ENCODE measurements at places on chromosomes 7 and 10.

DNA sequence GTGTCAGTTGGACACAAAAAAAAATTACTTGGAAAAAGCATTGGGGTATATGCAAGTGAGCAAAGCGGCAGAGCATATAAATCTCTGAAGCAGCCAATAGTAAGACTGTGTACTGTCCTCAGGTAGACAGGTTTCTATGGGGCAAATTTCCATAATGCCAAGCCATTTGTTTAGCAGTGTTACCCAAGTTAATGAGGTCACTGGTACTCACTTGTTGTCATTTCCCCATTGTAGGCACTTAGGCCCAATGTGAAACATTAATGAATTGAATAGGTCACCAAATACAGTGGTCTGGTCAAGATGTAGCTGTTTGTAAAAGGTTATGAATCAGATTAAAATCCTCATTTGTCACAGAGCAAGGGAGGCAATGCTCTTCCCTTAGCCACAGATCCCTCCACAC lies 27.5 kb downstream of the HOXA1 start:
- no peak for DNase-seq

DNA sequence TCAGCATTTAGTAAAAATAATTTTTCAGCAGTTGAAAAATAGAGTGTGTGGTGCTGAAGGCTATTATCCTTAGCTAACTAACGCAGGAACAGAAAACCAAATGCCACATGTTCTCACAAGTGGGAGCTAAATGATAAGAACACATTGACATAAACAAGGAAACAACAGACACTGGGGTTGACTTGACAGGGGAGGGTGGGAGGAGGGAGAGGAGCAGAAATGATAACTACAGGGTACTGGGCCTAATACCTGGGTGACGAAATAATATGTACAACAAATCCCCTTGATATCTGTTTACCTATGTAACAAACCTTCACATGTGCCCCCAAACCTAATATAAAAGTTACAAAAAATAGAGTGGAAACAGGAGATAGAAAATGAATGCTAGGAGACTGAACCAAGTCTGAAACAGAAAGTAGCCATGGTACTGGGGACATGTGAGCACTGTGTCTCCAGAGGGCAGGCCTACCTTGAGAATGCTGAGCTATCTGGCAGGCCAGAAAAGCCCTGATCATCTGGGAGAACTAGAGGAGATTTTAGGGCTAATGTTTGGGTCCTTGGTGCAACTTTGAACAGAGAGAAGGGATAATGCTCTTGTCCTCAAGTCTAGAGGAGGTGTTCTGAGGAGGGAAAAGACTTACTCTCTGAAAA lies 4.7 kb upstream of the EFCAB10 start:
- no peak for DNase-seq

DNA sequence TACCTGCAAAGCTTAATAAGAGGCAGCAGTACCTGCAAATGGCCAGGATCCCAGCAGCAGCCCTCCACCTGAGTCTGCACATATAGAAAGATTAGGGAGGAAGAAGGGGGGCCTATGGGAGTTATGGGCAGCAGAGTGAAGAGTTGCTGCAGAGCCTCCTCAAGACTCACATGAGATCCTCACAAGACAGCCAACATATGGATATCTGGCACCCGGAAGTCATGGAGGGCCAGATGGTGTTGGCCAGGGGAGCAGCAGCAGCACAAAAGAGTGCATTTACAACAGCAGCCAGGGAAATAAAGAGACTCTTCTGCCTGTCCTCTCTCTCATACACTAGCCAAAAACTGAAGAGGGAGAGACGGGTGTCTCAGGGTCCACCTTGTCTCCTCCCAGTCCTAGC lies 4.0 kb upstream of the TAS2R40 start:
- no peak for DNase-seq

DNA sequence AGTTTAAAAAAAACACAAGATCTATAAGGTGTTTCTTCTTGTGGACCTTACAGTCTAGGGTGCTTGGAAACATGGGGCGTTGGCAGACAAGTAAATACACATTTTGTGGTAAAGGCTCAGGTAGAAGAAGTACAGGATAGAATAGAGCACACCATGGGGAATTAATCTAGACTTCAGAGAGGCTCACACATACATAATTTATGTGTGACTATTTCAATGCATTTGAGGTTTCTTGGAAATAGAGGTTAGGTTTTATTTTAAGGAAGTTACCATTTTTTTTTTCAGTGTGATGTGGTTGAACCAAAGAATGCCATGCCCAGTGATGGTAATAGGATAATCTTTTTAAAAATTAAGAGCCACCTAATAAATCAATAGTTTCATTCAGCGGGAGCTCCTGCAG lies 12.8 kb downstream of the CFTR start:
- DNase-seq, result no peak

DNA sequence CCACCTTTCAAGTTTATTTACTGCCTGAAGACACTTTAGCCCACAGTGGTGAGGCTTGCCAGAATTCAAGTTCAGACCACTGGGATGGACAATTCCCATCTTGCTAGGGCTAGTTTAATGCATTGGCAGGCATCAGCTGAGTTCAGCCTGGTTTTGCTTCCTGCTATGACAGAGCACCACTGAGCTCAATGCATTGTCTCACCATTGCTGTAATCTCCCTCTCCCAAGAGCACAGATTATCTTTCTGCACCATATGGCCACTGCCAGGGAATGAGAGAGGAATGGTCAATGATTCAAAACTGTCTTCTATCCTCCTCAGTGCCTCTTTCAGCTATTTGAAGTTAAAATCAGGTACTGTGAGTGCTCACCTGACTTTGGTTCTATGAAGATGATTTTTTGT lies 160.8 kb downstream of the XPNPEP1 start:
- no peak for DNase-seq

- DNase-seq, result no peak
These were observed 177.7 kb upstream of the ADO start for GRCh38 chr10:62626817-62627216.

- DNase-seq, result no peak
These were observed 109.1 kb downstream of the ELAPOR2 start for GRCh38 chr7:86950360-86950759.

- no peak for DNase-seq
These were observed 59.5 kb downstream of the CACNA2D1 start for GRCh38 chr7:82384051-82384464.

DNA sequence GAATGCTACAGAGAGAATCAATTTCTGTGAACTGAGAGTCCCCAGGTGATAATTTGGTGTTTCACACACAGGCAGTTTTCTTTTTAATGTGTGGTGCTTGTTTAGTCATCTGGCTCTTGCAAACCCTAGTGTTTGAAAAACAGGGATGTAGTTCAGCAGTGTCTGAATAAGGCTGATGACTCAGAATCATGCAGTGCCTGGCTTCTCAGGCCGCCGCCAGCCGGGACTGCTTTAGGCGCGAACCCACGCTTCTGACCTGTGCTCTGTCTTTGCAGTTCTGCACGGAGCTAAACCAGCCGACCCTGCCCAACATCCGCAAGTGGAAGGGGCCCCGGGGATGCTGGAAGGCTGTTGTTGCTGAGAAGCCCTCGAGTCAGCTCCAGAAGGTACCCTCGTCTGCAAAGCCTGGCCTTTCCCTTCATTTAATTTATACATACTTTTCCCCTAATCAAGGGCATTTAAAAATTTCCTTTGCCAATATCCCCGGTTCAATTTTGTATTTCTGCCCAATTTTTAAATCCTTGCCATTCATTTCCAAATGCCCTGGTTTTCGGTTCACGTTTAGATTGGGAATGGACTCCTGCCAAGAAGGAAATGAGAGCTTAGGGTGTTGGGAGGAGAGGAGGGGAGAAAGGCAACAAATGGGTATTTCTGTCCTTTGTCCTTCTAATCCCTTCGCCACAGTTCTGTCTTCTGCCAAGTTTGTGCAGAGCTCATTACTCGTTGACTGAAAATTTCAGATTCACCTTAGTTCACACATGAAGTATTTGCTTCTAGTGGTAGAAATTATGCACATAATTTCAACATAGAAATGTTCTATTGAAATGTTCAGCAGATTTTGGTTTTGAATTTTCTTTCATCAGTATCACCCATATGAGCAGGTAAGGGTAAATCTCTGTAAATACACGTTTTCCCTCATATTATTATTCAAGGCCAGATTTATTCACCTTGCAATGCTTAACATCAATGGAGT lies 108.5 kb upstream of the ANLN start:
- no peak for DNase-seq

DNA sequence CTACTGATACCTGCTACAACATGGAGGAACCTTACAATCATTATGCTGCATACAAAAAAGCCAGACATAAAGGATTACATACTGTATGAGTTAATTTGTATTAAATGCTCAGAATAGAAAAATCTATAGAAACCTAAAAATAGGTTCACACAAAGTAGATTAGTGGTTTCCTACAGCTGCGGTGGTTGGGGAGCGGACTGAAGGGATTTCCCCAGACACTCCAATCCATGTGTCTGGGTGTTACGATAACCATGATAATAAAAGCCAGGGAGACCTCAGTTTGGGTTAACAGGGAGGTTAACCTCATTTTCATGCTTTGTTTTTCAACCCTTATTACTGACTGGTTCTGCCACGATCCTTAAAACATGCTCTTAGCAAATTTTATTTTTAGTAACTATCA lies 355.9 kb downstream of the KCNMA1 start:
- no peak for DNase-seq

DNA sequence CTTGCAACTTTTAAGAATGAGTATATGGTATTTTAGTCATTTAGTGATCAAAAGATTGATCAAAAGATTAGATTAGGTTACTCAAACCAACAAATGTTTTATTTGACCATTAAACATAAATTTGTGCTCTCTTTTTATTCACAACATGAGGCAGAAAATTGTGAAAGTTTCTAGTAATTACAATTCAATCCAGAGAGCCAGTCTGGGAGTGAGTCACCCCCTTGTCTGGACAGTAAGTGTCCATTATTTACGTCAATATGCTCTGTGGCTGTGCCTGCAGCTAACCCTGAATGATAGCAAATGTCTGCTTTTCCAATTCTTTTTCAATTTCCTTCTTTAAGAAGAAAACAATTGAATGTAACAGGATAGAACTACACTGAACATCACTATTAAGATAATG lies 27.9 kb downstream of the GNG11 start:
- no peak for DNase-seq

- DNase-seq, result no peak
These were observed 30.7 kb upstream of the APBB1IP start for GRCh38 chr10:26407406-26407969.
